ENCODE measurements at places on chromosomes 4 and X.
A peak's percentile ranks its signal among the peaks of the same experiment; 100 is the strongest.

GRCh38 chr4:4985844-4986243, 33.4 kb downstream of the CYTL1 start:
- DNase-seq: peak; percentile 24

- DNase-seq: peak; percentile 57
Observed at GRCh38 chrX:20265221-20265725, 1.4 kb downstream of the RPS6KA3 start.

GRCh38 chrX:122218666-122219065, 965.4 kb upstream of the GRIA3 start:
- DNase-seq: no peak

DNA sequence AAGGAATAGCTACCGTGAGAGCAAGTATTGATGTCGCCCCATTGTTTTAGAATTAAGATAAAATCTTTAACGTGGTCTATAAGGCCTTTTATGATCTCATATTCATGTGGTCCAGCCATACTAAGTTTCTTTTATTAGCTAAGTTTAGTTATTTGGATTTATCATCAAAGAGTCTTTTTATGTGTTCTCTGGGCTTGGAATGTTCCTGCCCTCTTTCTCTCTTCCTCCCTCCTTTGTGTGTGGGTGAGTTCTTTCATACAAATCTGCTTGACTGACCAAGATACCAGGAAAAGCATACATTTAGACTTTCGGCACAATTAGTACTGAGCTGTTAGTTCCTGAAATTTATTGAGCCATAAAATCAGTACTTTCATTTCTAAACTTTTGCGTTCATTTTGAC, 11.3 kb downstream of the TDO2 start:
- no peak for DNase-seq

GRCh38 chr4:117328333-117328732, 243.0 kb upstream of the TRAM1L1 start:
- DNase-seq: no peak

- DNase-seq: no peak
Observed at GRCh38 chr4:129578336-129578735, 482.4 kb downstream of the C4orf33 start.

DNA sequence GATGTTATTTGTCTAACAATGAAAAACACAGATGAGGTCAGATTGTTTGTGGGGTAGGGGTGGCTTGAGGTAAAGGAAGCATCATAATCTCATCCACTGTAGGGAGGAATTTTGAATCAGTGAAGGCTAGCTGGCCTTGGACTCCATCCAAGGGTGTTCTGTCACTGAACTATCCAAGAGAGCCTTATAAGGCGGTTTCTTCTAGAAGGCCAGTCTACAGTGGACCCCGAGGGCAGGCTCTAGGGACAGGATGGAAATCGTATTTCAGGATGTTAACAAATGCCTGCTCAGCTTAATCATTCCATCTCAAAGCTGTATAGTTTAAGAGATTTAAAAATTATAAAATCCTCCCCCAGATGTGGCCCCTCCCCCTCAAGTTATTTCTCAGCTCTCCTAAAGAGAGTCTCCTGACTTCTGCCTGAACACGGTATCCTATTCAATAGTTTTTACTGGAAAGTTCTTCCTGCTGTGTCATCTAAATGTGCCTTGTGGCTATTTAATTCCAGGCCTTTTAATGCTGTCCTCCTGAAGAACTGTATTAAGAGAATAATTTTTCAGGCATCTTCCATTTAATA, 8.0 kb downstream of the IGFBP7 start:
- peak; percentile 39 for DNase-seq

DNA sequence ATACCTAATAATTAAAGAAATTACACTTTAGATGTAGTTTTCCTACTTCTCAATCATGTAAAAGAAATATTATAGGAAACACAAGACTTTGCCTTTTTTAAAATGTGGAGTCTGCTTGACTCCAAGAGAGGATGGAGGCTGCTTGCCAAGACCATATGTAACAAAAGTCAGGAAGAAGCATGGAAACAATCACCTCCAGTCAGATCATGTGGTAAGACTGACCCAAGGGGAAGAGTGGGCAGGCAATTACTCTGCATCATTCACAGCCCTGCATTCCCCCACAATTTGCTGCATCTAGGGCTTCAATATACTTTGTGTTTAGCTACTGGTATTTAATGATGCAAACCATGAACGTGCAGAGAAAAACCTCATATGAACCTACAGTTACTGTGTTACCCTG, 78.0 kb upstream of the RXFP1 start:
- DNase-seq: no peak

DNA sequence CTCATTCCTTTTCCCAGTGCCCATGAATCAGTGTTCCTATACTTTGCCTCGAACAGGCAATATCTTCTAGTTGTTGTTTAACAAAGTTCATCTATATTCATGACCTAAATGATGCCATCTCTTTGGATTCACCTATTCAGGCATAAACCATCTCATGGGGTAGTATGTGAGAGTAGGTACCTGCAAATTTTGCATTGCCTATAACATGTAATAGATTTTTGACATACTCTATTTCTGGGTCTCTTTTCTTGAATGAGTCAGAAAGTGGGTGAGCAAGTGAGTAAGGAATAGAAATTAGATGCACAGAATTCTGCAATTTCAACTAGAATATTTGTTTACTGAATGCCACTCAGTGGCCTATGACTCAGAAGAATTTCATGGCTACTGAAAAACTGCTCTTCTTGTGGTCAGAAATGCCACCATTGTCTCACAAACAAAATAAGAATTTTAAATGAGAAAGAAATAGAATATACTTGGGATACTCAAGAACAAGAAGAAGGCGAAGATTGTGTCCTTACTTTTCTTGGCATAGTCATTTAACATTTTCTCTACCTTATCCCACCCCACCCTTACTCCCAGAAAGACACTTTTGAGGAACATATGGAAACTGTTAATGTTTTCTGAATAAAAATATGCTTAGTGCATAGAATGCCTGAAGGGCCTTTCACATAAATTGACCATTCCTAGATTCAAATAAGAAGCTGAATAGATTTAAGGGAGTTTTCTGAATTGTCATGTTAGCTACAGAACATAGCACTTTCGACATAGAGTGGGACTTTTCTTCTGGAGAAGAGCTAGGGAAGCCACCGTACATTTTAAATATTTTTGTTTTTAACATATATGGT, 86.8 kb downstream of the HHIP start:
- no peak for DNase-seq

DNA sequence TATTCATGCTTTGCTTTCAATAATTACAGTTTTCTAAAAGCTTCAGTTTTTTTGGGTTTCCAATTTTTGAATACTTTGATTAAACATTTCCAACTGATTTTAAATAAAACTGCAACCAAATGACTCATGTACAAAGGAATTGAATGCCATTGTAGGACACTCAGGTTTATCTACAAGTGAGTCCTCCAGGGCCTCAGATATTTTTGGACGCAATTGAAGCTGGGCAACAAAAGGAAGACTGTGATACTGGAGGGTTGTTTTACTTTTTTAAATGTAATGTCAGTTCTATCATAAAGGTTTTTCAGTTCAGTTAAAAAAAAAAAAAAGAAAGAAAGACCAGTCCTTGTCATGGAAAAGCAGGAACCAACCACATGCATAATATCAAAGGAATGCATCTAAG, 64.2 kb downstream of the MAGEA10 start:
- no peak for DNase-seq

DNA sequence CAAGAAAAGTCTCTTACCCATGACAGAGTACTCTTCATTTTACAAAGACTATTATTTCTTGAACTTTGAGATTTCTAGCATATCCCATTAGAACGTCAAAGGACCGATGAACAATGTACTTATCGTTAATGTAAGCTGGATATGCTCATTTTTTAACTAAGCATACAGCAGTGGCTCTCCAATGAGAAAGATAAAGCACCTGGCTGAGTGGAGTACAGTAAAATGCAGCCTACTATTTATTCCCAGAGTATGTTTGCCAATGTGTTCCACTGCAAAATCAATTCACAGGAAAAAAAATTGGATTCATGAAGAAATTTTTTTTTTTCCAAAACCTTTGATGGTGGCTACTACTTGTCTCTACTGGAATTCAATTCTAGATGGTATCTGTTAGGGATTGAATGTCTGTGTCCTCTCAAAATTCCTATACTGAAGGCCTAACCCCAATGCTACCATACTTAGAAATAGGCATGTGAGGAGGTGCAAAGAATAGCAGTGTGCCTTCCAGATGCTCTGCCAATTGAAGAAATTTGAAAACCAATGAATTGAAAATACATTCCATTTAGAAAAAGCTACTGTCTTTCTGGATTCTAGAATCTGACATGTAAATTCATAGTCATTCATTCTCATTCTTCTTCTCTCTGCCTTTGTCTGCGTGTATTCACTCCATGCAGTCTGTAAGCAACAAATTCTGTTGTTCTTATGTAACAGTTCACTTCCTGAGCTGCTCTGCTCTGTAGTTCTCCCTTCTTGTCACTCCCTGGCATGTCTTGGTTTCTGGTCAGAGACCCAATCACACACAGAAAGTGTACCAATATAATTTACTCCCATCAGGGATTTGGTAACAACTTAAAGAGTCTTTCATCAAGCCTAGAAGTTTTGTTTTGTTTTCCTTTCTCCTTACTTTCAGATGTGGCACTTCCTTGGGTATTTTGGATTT, 61.4 kb downstream of the PAPSS1 start:
- DNase-seq: no peak

DNA sequence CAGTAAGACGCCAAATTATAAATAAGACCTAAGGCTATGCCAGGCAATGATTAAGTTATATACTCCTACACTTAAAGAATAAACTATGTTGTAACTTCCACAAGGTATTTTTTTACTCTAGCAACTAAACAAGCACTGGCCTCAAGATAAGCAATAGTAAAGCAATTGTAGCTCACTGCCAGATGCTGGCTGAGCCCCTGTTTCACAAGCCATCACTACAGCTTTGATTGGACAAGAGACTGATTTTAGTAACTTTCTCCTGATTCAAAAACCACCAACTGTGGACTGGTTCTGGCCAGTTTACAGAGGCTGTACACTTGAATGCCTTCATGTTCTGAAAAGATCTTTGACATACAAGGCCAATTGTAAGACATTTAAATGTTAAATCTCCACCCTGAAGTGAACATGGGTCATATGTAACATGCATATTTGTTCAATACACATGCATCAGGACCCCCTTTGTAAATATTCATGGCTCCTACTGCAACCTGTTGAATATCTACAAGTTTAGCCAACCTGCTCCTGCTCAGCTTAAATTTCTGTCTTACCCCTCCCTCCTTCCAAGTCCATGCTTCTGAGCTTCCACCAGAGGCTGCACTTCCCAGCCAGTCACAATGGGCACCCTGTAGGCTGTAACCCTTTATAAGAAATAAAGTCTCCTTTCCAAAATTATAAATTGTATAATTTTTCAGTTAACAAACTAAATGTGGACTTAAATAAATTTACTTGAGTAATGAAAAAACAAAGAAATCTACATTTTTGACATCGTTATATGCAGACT, 423.6 kb downstream of the ANKRD50 start:
- DNase-seq: no peak

DNA sequence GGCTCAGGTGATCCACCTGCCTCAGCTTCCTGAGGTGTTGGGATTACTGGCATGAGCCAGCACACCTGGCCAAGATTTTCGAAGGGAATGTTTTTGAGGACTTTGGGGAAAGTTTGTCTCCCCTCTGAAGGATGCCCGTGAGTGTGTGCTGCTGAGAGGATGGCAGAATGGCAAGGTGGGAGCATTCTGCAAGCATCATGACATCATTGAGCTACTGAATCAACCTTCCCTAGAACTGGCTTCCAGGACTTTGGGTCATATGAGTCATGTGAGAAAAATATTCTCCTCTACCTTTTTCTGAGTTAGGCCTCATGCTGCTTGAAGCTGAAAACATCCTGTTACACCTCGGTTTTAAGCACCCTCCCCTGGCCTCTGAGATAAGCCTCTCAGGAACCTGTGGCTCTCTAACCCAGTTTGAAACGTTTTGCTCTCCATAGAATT, 31.0 kb downstream of the TMEM131L start:
- no peak for DNase-seq

DNA sequence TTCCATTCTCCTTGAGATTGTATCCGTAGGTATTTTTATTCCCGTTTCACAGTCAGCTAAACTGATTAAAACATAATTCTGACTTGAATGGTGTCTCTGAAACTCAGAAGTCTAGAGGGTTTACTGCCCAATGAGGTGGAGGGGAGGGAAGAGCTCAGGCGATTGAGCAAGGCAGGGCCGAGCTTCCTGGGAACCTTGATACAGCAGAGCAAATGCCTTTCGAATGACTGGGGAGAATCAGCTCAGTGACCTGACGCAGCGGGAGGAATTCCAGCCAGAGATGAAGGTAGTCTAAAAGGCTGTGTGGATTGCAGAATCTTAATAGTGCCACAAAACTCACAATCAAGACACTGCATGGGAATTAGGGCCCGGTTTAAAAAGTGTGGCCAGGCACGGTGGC, 233.6 kb downstream of the EVC2 start:
- no peak for DNase-seq

GRCh38 chr4:176448761-176449160, 129.0 kb downstream of the SPCS3 start:
- no peak for DNase-seq

DNA sequence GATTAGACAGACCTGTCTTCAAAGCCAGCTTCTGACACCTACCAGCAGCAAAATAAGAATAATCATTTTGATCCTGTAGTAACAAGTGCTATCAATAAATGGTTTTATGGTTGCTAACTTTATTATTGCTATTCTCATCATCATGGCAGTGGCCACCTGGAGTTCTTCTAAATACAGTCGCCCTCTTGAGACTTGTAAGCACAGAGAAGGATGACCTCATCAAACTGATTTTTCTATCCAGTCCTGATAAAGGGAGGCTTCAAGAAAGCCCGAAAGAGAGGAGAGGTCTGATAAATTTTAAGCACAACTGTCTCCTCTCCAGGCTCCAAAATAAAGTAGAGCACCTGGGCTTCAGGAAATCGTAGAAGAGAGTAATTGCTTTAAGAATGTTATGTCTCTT, 286.4 kb downstream of the USP46 start:
- DNase-seq: no peak

DNA sequence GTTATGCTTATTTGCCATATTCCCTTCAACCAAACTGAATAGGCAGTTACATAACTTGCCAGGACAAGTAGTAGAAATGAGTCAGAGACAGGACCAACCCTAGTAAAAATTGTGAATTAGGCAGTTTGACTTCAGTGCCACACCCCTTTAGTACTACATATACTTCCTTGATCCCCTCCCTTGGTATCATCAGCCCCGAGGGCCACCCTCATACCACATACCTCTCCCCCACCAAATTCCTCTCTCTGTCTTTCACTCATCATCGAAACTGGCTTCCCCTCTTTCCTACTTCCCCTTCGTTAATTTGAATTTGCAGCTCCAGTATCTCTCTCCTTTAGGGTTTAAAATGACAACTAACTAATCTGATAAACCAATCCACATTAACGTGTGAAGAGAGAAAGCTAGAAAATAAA, 7.9 kb upstream of the PTPN13 start:
- no peak for DNase-seq
